ENCODE measurements at places on chromosomes 5 and 9. TPM values are rescaled to one million over a fixed set of nuclear protein-coding genes. Genes with fewer than 3 reads are reported as not detected.

Gene MED22
- 25.0 TPM for polyA plus RNA-seq

Gene HMMR
- polyA plus RNA-seq, result 21.5 TPM

Gene CDX1
- polyA plus RNA-seq, result 0.62 TPM

Gene FGF1
- polyA plus RNA-seq, result 24.2 TPM

Gene IL5
- not detected for polyA plus RNA-seq

Gene TBC1D9B
- polyA plus RNA-seq, result 89.8 TPM

Gene ZER1
- polyA plus RNA-seq, result 30.4 TPM

Gene TMC1
- 0.55 TPM for polyA plus RNA-seq

Gene ZSWIM6
- 25.5 TPM for polyA plus RNA-seq

Gene CMYA5
- 17.0 TPM for polyA plus RNA-seq

Gene PHF24
- 0.21 TPM for polyA plus RNA-seq

Gene RPS14
- 2,430 TPM for polyA plus RNA-seq

Gene SPINK4
- not detected for polyA plus RNA-seq

Gene SPEF2
- polyA plus RNA-seq, result 39.8 TPM

Gene GPR151
- polyA plus RNA-seq, result not detected

Gene FAM200C
- polyA plus RNA-seq, result 14.5 TPM

Gene C5orf52
- polyA plus RNA-seq, result not detected

Gene MSMP
- polyA plus RNA-seq, result not detected

Gene PSIP1
- polyA plus RNA-seq, result 252 TPM

Gene GFPT2
- polyA plus RNA-seq, result 4.5 TPM

Gene GABRA6
- polyA plus RNA-seq, result not detected

Gene CEP78
- polyA plus RNA-seq, result 27.3 TPM

Gene NAIF1
- 11.0 TPM for polyA plus RNA-seq

Gene CYLC2
- not detected for polyA plus RNA-seq

All from right renal cortex interstitium (tissue), 3 donors.